T-helper 1 cell (primary cell): ENCODE measurements at places on chromosomes 3 and 15.

DNA sequence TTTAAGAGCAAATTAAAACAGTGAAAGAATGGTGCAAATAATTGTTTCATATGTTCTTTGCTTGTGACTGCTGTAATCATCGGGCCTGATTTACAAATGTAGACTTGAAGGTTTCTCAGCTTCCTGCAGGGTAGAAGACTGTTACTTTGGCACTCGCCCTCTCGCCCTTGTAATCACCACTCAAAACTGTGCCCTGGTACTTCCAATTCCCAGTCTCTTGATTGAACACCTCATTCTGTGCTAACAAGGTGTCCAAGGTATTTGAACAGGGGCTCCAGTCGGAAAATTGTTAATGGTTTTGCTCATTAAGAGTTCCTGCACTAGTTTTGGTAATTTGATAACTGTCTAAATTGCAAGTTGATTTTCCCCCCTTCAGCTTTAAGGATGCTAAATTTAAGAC, 209.5 kb downstream of the ZIC1 start:
- no peak for DNase-seq

- no peak for DNase-seq
Observed at GRCh38 chr15:45611305-45611704, 23.5 kb upstream of the SQOR start.

- DNase-seq: no peak
Observed at GRCh38 chr3:94285872-94286271, 223.0 kb downstream of the NSUN3 start.

GRCh38 chr15:47870300-47870955, 153.1 kb downstream of the SEMA6D start:
- DNase-seq: no peak

DNA sequence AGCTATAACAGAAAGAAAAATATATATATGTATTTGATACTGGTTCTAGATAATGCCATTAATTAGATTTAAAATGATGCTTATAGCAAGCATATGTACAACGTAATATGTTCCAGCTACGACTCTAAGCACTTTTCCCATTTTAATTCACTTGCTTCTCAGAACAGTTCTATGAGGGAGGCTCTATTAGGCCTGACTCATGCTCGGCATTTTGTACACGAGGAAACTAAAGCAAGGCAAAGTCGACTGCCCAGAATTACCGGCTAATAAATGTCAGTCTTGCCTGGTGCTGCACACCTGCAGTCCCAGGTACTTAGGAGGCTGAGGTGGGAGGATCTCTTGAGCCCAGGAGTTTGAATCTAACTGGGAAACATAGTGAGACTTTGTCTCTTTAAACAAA, 106.0 kb downstream of the PTPRG start:
- DNase-seq: no peak

GRCh38 chr3:156720826-156721225, 46.4 kb downstream of the TIPARP start:
- DNase-seq: no peak

DNA sequence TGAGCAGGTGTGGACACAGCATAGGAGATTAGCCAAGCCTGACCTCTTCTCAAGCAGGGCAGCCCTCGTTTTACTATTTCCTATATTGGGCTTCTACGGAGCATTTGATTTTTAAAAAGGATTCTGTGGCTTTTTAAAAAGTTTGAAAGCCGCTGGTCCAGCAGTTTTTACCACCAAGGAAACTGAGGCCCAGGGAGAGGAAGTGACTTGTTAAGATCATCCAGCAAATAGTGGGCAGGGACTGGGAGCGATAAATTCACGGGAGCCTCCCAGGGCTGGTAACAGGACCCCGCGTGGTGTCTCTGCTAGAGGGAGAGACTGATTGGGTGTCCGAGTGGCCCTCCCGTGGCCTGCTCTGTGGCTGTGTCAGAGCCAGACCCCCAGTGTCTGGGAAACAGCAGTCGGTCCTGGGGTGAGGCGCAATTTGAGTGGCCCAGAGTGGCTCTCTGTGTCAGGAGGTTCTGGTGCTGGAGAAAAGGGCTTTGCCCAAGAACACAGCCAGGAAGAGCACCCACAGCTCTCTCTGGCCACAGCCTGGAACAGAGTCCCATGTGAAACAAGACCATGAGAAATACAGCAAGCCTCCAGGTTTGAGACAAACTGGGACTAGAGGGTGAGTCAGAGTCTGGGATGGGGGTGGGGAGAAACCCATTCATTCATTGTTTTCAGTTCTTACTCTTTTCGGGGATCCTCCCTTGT, 4.2 kb downstream of the FURIN start:
- peak; percentile 63 for DNase-seq

GRCh38 chr3:4426261-4426781, 40.7 kb downstream of the SUMF1 start:
- no peak for DNase-seq

DNA sequence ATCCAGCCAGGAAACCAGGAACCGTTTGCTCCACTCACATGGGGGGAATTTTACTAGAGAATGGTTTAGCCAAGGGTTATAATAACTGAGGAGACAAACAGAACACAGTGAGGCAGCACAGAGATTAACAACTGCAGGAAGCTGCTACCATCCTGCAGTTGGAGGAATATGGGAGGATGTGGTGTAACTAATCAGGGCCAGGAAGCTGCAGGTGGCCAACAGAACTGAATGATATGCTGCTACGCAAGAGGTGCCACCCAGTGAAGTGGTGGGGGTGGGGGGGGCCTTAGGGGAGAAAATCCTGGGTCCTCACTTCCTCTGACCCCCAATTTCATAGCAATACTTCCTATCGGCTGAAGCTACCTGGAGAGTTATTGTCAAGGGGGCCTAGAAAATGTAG, 306.4 kb upstream of the STT3B start:
- DNase-seq: no peak

- DNase-seq: peak; percentile 62
Observed at GRCh38 chr3:128316481-128316891, 150.2 kb downstream of the DNAJB8 start.

DNA sequence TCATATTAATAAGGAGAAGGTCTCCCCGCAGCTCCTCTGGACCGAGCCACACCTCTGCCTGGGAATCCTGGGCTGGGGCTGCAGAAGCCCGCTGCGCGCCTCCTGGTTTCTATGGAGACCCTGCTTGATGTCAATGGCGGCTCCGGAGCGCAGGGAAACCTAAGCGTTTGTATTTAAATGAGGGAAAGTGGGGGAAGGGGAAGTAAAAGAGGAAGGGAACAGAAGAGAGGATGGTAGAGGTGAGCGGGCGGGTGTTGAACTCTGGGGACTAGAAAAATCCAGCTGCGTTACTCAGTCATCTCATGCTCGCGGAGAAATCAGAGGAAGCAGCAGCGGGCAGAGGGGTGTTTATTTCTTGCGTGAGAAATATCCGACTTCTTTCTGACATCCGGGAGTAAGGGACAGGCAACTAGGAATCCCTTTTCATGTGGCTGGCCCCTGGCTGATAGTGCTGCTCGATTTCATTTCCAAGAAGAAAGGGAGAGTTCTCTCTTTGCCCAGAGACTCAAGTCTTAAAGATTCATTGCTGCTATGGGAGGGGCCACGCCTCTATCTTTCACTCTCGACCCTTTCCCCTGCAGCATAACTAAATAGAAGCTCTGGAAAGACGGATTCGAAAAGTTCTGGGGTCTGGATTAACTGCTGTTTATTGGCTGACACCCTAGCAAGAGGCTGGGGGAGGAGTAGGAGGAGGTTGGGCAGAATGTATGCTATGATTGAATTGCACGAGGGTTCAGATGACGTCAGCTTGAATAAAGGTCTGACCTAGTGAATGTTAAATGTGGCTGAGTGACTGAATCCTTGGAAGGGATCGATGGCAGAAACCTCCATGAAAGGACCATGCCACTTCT, 110.5 kb upstream of the GAP43 start:
- DNase-seq: no peak

DNA sequence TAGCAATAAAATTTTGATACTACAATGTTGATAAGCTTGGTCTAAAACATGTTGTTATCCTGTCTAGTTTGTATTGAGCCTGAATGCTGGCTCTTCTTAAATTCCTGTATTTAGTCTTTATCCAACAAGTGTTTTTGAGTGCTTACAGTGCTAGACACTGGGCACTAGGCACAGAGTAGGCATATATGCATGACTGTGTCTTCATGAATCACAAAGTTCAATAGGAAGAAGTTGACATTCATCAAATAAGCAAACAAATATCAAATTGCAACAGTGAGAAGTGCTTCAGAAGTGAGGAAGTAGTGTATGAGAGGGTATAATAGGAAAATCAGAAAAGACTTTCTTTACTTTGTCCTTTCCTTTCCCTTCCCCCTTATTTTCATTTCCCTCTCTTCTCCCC, 6.8 kb downstream of the CD96 start:
- DNase-seq: no peak

GRCh38 chr3:111936191-111936841, 42.5 kb upstream of the ABHD10 start:
- DNase-seq: no peak

- no peak for DNase-seq
Observed at GRCh38 chr15:33808720-33809457, 159.4 kb upstream of the CHRM5 start.

DNA sequence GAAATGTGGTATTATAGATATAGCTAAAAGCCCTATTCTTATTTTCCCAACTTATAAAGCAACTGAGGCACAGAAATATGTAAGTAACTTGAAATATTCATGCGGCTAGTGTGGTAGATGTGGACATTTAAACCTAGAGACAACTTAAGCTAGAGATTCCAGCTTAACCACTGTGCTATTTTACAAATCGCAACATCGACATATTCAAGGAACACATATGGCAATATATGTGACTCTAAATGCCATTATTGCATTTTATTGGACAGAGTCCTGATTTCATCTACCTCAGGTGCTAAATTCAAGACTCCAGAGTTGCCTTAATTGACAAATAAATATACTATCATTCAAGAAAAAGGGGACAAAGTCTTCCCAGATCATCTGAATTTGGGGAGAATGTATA, 442.3 kb downstream of the NLGN1 start:
- DNase-seq: no peak

- DNase-seq: no peak
Observed at GRCh38 chr15:39432912-39433348, 147.9 kb upstream of the THBS1 start.

DNA sequence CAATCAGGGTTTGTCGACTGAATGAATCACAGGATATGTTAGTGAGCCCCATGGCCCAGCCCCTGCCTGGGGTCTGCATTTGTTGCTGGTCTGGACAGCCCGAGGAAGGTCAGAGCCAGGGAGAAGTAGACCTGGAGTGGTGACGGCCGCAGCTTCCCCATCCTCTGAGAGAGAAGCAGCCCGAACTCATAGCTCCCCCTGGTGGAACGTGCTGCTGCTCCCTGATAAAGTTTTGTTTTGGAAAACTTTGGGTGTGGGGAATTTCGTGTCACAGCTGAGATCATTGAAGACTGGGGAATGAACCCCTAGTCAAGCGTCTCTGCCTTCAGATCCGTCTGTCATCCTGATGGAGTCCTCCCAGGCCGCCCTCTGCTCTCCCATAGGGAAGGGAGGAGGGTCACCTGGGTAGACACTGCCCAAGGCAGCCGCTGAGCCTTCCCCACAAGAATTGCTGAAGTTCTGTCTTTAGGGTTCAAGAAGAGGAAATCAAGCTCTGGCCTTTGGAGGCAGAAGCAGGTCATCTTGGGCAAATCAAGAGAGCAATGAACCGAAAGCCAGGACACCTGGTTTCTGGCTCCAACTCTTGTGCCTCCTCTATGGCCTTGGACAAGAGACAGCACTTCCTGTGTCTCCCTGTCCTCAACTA, 60.5 kb downstream of the GLDN start:
- no peak for DNase-seq

- DNase-seq: no peak
Observed at GRCh38 chr15:78129077-78129750, 2.0 kb downstream of the CIB2 start.

DNA sequence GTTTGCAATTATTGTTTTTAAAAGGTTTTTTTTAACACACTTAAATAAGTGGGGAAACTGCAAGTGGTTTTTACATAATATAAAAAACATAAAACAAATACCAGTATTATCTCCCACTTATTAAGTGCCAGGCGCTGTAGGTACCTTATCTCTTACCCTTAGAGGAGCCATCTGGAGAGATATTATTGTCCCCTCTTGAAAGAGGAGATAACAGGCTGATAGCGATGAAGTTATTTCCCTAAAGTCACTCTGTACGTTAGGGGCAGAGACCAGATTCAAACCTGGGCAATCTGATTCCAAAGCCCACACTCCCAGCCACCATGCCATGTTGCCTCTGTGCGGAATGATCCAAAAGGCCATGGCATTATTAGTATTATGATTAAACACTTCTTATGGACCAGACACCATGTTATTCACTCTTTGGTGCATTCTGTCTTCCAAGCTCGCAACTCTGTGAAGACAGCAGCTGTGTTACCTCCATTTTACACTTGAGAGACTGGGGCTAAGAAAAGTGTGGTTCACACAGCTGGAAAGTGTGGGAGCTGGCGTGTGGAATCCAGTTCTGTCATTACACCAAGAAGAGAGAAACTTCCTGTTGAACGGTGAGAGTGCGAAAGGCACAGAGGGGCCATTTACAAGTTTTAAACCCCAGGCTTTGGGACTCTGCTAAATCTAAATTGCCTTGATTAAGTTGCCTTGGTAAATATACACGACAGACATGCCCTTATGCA, 79.9 kb upstream of the MITF start:
- DNase-seq: no peak

- DNase-seq: no peak
Observed at GRCh38 chr3:165440380-165440779, 244.2 kb upstream of the SLITRK3 start.

DNA sequence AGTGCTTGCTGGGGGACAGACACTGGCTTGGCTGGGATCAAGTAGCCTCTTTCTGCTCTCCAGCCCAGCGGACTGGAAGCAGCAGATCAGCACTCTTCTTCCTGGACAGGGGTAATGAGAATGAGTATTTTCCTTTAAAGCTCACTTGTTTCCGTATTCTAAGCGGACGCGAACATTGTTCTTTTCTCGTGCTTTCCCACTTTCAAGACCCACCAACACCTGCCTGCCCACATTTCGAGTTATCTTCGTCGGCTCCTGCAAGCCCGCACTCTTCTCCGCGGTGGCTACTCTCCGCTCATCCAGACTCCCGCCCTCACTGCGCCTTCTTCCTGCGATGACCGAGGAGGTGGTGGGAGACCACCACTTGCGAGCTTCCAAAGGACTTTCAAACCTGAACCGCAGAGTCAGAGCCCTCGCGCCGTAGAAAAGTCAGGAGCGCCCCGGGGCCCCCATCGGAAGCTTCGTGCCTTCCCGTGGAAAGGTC, 1.6 kb upstream of the PPM1L start:
- peak; percentile 20 for DNase-seq
